ENCODE measurements at places on chromosomes 7 and 10.

GRCh38 chr7:45660901-45661211 is 86.7 kb downstream of the ADCY1 start:
- DNase-seq, result no peak

- DNase-seq, result no peak
Measured at GRCh38 chr7:4888161-4888560, 4.6 kb upstream of the RADIL start.

- no peak for DNase-seq
Measured at GRCh38 chr7:157526913-157527634, 190.3 kb downstream of the DNAJB6 start.

DNA sequence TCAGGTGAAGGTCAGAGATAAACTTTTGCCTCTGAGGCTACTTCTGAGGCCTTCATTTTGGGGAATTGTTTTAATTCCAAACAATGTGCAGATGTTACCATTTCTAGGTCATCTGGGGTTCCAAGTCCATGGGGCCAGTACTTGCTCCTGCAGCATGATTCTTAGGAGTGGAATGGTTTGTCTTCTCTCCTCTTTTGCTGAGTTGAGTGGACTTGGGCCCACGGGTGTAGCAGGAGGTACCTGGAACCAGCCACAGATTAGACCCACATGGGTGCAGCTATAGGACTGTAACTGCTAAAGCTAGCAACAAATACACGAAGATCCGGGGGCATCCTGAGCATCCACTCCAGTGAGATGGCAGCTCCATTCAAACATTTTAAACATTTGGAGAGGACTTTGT is 41.6 kb downstream of the WIPF3 start:
- DNase-seq, result no peak

DNA sequence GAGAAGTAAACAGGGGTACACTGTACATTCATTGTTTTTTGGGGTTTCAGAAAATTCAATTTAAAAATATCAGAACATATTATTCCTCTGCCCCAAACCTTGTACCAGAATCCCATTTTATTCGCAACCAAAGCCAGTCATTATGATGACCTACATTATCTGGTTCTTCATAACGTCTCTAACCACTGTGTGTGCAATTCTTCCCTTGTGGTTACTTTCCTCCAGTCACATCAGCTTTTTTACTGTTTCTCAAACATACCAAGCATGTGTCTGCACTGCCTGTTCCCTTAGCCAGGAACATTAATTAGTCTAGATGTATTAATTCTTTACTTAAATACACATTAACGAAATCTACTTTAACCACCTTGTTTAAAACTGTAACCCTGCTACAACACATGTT is 64.8 kb downstream of the THSD7A start:
- DNase-seq, result no peak

DNA sequence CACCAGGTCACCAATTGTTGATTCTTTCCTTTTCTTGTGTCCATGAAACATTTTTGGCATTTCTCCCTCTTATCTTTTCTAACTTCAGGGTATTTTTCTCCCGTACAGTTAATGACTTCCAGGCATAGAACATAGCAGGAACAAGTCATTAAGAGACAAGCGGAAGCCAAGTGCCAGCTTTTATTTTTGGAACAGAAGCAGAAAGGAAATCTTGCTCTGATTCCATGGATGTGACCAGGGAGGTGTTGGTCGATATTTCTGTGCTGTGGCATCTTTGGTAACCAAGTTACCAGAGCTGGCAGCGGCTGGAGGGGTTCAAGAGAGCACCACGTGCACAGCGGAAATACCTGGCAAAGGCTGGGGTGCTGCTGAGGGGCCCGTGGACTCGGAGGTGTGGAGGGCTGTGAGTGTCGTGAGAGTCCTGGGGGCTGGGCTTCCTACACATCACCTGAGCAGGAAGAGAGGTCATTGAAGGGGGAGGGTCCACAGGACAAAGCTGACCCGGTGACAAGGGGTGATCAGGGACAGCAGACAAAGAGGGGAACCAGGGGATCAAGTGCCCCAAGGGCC is 1.8 kb downstream of the LLCFC1 start:
- no peak for DNase-seq
